Cortex of kidney (tissue), 1 donor: ENCODE measurements at places on chromosomes 5 and 9.

DNA sequence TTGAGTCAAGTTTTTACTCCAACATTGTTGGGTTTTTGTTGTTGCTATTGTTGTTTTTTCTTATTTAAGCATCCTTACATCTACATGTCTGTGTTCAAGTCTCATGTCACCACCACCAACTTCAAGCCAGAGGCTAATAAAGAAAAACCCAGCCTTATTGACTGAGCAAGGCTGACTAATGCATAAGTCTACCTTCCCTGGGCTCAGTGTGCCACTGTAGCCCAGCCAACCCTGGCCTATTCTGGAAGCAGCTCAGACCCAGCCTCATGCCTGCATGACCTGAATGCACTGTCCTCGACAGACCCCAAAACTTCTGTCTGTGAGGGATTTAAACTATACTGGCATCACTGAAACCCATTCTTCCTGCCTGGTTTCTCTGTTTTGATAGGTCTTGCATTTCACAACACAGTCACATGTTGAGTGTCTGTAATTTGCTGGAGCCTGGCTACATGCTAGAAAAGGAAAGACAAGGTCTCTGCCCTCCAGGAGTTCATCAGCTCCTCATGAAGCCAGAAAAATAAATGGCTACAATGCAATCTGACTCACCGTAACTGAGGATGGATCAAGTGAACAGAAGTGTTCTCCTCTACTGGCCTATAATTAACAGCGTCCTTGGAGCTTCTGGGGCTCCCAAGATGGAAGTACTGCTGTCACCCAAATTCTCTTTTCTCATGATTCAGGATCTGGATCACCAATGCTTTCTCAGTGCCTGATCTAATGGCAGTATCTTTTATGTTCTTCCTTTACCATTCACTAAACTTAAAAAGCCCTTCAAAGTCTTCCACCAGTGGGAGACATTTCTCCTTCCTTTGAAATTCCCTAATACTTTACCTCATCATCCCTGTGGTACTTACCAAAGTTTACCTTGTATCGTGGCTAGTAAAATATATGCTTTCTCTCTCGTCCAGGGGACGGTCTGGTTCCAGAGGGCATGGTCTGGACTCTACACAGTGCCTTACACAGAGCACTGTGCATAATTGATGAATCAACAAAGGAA lies 103.9 kb upstream of the IFNE start:
- no peak for DNase-seq

DNA sequence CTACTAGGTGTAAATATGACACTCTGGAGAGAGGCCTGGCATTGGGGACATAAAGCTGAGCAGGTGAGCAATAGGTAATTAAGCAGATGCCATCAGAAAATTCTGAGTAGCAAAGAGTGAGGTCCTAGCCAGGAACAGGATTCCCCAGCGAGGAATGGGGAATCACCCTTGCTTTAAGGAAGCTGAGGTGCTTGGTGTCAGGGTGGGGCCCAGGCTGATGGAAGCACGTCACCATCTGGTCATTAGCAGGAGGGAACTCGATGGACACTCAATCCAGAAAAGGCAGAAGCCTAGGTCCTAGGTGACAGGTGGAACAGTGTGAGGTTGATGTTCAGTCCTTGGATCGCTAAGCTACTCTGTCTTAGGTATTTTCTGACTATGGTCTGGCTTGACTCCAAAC lies 562.7 kb upstream of the DAP start:
- DNase-seq = no peak

GRCh38 chr5:22542340-22542739 lies 310.8 kb downstream of the CDH12 start:
- DNase-seq = no peak

- DNase-seq = no peak
Measured at GRCh38 chr9:89494199-89494598, 3.7 kb downstream of the SEMA4D start.

DNA sequence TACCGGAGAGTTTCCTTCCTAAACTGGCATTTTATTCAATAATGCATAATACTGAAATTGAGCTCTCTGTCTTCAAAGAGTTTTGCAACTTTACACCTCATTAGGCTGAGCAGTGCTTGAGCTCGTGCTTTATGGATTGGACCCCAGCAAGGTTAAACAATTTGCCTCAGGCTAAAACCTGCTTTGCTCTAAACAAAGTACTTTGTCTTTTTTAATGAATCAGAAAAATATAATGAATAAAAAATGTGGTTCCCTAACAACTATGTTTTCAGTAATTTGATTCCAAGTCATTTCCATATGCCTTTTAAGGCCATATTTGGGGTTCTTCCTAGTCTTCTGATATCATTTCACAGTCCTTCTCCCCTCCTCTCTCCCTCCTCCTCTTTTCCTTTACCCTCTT lies 20.0 kb downstream of the ZNF366 start:
- DNase-seq = no peak

DNA sequence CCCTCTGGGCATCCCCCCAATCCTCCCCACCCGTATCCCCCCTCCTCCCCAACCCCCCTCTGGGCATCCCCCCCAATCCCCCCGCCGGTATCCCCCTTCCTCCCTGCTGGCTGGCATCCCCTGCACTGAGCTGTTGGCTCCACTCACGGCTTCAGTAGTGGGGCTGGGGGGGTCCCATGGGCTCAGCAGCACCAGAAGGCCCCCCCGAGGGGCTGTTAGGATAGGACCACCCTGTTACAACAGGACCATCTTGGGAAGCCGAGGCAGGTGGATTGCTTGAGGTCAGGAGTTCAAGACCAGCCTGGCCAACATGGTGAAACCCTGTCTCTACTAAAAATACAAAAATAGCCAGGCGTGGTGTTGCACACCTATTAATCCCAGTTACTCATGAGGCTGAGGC lies 42.4 kb downstream of the EXD3 start:
- no peak for DNase-seq

DNA sequence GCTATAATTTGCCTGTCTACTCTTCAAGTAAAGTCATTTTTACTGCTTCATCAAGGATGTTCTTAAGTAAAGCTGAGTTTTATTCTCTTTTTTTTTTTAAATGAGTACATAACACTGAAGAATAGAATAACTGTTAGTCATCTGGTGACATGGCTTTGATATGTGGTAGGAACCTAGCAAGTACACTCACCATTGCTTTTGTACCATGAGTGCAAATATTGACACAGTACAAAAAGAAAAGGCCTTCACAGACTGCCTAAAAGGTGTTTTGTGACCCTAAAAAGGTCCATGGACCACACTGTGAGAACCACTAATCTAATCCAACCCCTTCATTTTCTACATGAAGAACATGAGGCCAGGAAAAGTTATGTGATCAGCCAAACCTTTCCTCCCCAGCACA lies 55.0 kb downstream of the ECPAS start:
- DNase-seq = no peak

GRCh38 chr5:172119921-172120688 lies 67.9 kb downstream of the STK10 start:
- no peak for DNase-seq

GRCh38 chr5:35009657-35010056 lies 38.1 kb downstream of the AGXT2 start:
- DNase-seq = no peak

DNA sequence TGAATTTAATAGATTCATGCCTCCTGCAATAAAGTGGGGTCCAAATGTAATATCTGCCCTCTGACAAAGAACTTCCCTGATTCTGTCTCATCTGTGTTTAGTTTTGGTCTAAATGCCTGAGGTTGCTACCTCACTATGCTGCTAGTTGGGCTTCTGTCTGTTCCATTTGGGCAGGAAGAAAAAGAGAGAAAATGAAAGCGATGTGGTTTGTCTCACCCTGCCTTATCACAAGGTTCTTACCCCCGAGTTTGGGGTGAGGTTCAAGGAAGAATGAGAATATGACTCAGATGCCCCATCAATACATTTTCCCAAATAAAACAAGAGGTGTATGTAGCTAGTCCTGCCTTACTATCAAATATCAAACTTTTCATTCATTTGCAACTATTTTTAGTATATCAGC lies 132.1 kb upstream of the MTAP start:
- DNase-seq = no peak

DNA sequence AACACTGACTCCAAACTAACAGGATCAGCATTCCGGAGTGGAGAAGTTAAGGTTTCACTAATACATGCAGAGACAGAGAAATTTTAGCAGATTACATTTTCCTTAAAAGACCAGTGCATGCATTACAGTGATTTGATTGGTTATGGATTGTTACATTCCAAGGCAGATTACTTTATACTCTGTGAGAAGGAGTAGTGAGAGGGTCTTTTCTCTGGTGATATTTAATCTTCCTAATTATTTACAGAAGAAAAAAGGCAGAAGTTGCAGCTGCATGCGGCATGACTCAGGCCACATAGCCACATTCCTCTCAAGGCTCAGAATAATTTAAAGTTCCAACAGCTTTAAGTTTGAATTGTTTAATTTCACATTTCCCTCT lies 53.0 kb upstream of the PDZD2 start:
- no peak for DNase-seq

GRCh38 chr9:106535439-106535838 lies 327.5 kb upstream of the ZNF462 start:
- no peak for DNase-seq

DNA sequence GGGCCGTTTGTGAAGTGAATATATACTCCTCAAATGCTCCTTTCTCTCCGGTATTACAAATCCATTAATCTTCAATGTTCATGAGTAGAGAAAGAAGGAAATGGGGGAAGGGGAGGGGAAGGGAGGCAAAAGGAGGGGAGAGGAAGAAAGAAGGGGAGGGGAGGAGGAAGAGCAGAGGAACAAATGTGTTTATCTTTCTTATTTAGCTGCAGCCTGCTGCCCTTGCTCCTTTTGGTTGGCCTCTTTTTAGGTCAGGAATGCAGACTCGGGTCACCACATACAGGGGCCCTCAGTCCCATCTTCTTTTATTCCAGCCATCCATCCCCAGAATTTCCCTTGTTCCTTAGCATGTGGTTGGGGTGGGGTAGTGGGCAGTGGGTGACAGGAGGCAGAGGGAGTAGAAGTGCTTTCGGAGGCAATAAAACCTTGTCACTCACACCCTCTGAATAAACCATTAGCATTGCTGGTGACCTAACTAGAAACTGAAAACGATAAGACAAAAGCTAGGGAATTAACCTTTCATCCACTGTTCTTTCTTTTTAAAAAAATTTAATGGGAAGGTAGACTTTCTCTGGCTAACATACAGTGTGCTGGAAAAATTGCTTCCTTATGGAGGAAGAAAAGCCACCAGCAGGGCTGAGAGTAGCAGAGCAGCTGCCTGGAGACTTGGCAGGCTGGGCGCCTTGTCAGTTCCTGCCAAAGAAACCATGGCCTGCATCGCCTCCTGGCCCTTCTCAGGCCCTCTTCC lies 16.8 kb upstream of the PRLR start:
- no peak for DNase-seq

GRCh38 chr9:134046894-134047681 lies 20.7 kb downstream of the BRD3 start:
- no peak for DNase-seq

DNA sequence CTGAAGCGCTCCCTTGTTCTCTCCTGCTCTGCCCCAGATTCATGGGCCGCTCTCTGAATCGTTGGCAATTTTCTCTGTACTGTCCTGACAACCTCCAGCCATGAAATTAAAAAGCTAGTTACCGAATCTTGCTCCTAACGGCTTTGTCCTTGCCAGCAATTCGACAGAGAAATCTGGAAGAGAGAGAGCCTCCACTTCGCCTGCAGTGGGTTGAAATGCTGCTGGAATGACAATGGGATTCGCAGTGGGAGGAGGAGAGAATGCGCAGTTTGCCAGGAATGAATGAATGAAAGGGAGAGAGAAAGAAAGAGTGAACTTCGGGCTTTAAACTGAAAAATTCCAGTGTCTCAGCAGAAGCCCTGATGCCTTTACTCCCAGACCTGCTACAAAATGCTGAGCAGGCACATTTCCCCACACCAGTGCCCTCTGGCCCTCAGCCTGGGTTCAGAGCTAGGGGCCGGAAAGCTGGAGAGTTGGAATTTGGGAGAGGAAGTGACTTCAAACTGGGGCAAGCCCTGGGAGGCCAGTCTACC lies 11.5 kb upstream of the BOD1 start:
- DNase-seq = no peak
